ENCODE measurements at places on chromosomes 12 and 14. TPM values are rescaled to one million over a fixed set of nuclear protein-coding genes. Genes with fewer than 3 reads are reported as not detected.

The COCH gene
- 1.8 TPM for polyA plus RNA-seq

- DNase-seq: no peak
These were observed 1.3 kb downstream of the PNP start for GRCh38 chr14:20470603-20470901.

GRCh38 chr12:70443062-70443673 is 77.1 kb downstream of the KCNMB4 start:
- no peak for DNase-seq

- DNase-seq: no peak
These were observed 46.7 kb downstream of the RIN3 start for GRCh38 chr14:92560106-92560865.

DNA sequence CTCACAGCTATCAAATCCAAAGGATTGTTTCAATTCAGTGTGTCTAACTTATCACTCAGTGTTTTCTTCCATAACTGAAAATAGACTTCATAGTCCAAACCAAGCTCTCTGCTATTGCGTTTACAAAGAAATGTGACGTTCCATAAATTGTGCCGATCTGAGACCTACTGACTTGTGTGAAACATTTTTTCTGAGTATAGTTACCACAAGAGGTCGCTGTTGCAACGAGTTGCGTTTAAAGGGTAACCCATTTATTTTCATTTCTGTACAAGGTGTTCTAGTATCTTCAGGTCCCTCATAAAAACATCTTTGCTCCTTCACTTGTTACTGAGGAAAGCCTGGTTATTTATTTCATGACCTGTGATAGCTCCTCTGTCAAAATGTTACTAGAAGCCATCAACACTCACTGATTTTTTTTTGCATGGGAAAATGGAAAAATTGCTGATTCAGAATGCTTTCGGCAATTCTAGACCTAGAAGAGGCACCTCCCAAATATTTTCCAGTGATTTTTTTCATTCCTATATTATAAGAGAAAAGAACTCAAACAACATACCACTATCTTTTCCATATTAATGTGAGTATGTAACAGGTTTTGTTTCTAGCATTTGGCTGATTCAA is 60.9 kb upstream of the OR4E1 start:
- DNase-seq: no peak

- no peak for DNase-seq
These were observed 279.0 kb downstream of the SLC16A7 start for GRCh38 chr12:59874781-59875180.

GRCh38 chr12:23025372-23026016 is 400.5 kb downstream of the ETNK1 start:
- no peak for DNase-seq

Measured in kidney (tissue), 22 donors.